ENCODE measurements at places on chromosomes 7 and 10. TPM values are rescaled to one million over a fixed set of nuclear protein-coding genes. Genes with fewer than 3 reads are reported as not detected.

The VAX1 gene
- total RNA-seq = not detected

The TCTN3 gene
- total RNA-seq = 27.3 TPM

The FAM221A gene
- total RNA-seq = 6.2 TPM

The AKR1C4 gene
- total RNA-seq = not detected

The NPFFR1 gene
- not detected for total RNA-seq

The BRAF gene
- total RNA-seq = 34.7 TPM

The GNGT1 gene
- not detected for total RNA-seq

The PNLIP gene
- total RNA-seq = 1.5 TPM

The C10orf53 gene
- total RNA-seq = not detected

The ORAI2 gene
- total RNA-seq = 33.7 TPM

The MYO1G gene
- 8.7 TPM for total RNA-seq

The TAS2R3 gene
- 0.61 TPM for total RNA-seq

The SPDYE9 gene
- not detected for total RNA-seq

The CCDC7 gene
- total RNA-seq = 20.8 TPM

The LRRC18 gene
- total RNA-seq = not detected

The NPC1L1 gene
- 0.29 TPM for total RNA-seq

The MOGAT3 gene
- total RNA-seq = not detected

The KAZALD1 gene
- total RNA-seq = 1.9 TPM

The IL2RA gene
- total RNA-seq = 2.4 TPM

The SFRP4 gene
- 64.3 TPM for total RNA-seq

The LRRD1 gene
- total RNA-seq = not detected

The PNLIPRP2 gene
- total RNA-seq = 1.1 TPM

The SLC26A3 gene
- total RNA-seq = 0.45 TPM

The MYOF gene
- 87.8 TPM for total RNA-seq

The ZFAND2A gene
- total RNA-seq = 23.7 TPM

The NRG3 gene
- 0.19 TPM for total RNA-seq

The ACTL6B gene
- not detected for total RNA-seq
